ENCODE measurements at places on chromosomes 12 and 14. TPM values are rescaled to one million over a fixed set of nuclear protein-coding genes. Genes with fewer than 3 reads are reported as not detected.

GRCh38 chr12:110534811-110535210 lies 32.7 kb downstream of the RAD9B start:
- H3K4me1 ChIP-seq: peaks cover 15% of the 10 kb centered on the region
- H3K36me3 ChIP-seq: peaks cover 4% of the 10 kb centered on the region
- H3K4me3 ChIP-seq: no peak overlapping the region
- no peak for DNase-seq
- H3K27ac ChIP-seq: no peak overlapping the region
- no peaks in the 10 kb centered on the region for H3K27me3 ChIP-seq

DNA sequence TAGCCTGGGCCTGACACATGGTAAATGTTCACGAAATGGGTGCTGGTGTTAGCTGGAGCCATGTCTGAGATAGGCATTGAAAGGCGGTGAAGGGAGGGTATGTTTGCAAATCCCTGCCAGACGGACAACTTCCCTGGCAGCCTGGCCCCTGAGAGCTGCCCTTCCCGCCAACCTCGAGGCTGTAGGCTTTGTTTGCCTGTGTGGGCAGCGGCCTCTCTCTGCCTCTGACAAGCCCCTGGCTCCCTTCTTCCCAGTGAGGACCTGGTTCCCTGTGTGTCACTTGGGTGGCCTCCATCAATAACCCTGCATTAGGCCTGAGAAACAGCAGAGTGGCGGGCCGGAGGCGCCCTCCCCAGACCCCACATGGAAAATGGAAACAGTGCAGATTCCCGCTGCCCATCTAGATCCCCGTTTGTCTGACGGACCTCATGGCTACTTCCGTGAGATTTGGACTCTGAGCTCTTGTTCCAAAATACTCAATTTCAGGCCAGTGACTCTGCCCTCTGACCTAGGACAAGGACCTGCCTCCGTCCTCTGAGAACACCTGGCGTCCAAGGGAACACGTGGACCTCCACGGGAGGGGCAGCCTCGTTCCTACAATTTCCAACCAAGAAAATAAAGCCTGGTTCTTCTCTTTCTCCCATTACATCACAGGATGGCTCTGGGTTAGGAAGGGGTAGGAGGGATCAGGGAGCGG lies 325.5 kb downstream of the DPF3 start:
- H3K27ac ChIP-seq: no peak overlapping the region
- no peak overlapping the region for H3K4me3 ChIP-seq
- no peak for DNase-seq

HVCN1 gene
- total RNA-seq: 7.4 TPM

POTEG gene
- not detected for total RNA-seq

LRCOL1 gene
- 0.17 TPM for total RNA-seq

AQP2 gene
- not detected for total RNA-seq

Data from fibroblast of lung (primary cell).